Hematopoietic multipotent progenitor cell treated with erythropoietin and hydrocortisone succinate and interleukin-3 and kit ligand, for 17 days (in vitro differentiated cells): ENCODE measurements at places on chromosomes 4 and X.

DNA sequence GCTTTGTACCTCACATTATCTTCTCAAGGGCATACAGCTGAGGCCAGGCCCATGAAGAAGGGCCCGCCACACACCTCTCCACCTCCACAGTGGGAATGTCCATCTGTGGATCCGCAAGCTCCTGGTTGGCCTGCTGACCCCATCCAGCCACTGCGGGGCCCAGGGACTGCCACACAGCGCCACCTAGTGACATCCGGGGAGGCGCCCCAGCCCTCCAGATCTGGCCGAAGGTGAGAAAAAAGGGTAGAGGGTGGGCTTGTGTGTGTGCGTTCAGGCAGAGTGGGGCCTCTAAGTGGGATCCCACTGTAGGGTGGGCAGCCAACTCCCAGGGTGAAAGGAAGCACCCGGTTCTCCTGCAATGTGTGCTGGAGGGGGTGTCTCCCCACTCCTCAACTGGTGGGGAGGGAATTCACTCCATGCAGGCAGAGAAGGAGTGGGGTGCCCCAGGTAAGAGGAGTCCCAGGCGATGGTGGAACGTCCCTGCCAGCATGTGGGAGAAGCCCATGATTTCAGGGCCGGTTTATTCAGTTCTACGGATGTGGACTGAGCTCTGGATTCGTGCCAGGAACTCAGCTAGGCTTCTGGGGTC is 117.3 kb downstream of the ENPP6 start:
- DNase-seq: no peak

DNA sequence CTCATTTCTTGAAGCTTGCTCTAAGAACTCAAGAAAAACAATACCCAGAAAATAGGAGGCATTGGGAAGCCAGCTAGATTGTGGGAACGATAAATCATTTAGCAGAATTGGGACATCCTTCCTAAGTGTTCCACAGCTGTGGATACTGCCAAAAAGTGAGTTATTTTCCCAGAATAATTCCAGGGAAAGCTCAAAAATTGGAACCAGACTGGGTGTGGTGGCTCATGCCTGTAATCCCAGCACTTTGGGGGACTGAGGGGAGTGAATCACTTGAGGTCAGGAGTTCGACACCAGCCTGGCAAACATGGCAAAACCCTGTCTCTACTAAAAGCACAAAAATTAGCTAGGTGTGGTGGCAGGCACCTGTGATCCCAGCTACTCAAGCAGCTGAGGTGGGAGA is 68.2 kb upstream of the GK2 start:
- DNase-seq: no peak

DNA sequence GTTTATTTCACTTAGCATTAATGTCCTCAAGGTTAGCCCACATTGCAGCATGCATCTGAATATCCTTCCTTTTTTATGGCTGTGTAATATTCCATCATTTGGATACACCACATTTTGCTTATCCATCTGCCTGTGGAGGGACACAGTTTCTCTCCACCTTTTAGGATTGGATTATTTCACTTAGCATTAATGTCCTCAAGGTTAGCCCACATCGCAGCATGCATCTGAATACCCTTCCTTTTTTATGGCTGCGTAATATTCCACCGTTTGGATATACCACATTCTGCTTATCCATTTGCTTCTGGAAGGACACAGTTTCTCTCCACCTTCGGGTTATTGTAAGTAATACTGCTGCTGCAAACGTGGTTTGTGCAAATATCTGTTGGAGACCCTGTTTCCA is 110.0 kb downstream of the DHRSX start:
- no peak for DNase-seq

DNA sequence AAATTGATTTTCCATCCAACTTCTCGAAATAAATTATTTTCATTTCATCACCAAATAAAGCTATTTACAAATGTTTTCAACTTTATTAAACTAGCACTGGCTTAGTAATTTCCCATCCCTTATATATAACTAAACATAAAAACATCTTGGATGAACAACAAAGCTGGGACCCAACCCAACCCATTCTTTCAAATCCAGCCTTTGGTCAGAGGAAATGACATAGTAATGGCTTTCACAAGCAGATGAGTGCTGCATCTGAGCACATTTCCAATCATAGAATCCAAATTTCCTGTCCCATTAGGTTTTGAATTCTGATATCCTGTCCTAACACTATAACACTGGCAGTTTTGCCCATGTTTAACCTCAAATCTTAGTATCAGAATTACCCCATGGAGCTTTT is 7.9 kb upstream of the EMCN start:
- no peak for DNase-seq

GRCh38 chr4:169164669-169165415 is 105.9 kb downstream of the SH3RF1 start:
- DNase-seq: no peak

GRCh38 chr4:171676555-171677215 is 136.5 kb upstream of the GALNTL6 start:
- no peak for DNase-seq

GRCh38 chr4:7169134-7169533 is 23.2 kb upstream of the SORCS2 start:
- DNase-seq: no peak
